HT1080 (cell line): ENCODE measurements at places on chromosomes 7 and 10.

GRCh38 chr7:83547526-83547925, 101.4 kb downstream of the SEMA3E start:
- DNase-seq = peak; percentile 52

DNA sequence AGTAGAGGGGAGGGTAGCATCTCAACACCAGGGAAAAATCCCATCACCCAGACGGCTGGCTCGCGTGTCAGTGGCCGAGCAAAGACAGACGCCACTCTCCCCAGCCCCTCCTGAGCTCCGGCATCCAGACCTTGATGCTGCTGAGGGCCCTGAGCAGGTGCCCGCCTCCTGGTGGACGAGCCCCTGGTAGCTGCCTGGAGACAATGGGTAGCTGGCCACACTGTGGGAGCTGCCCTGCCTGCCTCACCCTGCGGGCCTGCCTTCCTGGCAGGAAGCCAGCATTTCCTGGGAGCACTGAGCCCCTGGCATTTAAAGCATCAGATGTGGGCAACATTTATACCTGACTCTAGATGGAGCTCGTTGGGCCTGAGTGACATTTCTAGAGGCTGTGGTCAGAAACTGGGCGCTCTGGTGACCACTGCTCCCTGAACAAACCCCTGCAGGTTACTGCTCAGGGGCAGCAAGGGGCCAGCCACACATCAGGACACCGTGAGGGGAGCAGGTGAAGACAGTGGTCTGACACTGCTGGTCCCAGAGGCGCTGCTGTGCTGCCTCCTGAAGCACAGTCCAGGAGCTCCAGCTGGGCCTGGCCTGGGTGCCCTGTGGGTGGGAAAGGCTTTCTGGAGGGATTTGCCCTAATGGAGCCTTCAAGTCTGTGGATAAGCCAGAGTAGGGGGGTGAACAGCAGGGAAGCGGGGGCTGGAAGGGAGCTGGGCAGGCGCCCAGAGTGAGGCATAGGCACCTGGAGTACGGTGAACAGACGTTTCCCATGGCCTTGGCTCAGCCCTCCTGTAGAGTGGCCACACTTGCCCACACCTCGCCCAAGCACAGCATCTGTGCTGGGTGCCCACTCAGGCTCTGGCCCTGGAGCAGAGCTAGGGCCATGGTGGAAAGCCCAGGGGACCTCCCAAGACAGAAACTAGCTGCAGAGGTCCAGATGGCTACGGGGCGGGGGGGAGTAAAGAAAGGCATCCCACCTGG, 138.7 kb downstream of the MAPK8 start:
- no peak for DNase-seq

- no peak for DNase-seq
These were observed 11.9 kb upstream of the ZCCHC24 start for GRCh38 chr10:79457256-79457785.

- DNase-seq = no peak
These were observed 366.3 kb upstream of the CHRM2 start for GRCh38 chr7:136502162-136502561.

GRCh38 chr7:30688718-30689221, 6.5 kb upstream of the CRHR2 start:
- DNase-seq = peak; percentile 18

DNA sequence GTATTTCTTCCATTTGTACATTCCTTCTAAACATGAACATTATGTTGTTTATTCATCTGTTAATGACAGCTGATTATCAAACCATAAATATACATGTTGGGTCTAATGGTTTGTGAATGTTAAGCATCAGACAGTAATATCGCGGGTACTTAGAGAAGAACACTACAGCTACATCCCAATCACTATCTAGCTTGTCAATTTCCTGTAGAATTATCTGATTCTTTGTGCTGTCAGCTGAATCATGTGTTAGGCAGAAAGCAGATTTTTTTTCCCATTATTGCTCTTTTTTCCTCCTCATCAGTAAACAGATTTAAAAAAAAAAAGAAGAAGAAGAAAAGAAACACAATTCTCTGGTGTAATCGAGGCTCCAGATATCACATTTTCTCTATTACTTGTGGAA, 183.6 kb upstream of the CTBP2 start:
- DNase-seq = no peak

- no peak for DNase-seq
These were observed 16.2 kb downstream of the HNRNPF start for GRCh38 chr10:43392748-43393147.

DNA sequence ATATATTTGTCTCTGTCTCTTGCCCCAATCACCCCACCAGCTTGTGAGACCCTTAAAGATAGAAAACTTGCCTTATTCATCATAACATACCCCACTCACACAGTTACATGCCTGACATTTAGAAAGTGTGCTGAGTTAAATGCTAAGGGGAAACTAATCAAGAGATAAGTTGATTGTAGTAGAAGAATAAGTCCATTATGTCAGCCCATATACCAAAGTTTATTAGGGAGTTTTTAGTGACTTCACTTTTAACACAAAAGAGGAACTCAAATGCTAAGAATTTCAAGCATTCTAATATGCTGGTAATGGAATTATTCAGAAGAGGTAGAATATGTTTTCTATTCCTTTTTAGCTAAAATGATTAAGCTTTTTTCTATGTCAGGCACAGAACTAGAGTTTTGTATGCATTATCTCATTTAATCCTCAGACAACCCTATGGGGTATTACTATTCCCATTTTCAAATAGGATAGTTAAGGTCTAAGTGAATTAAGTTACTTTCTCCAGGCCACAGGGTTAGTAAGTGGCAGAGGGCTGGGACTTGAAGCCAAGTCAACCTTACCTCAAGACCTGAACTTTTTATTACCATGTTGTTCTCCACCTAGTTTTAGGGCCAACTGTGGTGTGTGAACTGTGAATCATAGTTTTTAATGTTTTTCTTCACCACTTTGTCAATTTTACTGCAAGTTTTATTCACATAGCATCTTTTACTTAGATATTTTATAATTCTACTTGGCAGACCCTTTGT, 19.6 kb downstream of the ASAH2 start:
- DNase-seq = no peak

DNA sequence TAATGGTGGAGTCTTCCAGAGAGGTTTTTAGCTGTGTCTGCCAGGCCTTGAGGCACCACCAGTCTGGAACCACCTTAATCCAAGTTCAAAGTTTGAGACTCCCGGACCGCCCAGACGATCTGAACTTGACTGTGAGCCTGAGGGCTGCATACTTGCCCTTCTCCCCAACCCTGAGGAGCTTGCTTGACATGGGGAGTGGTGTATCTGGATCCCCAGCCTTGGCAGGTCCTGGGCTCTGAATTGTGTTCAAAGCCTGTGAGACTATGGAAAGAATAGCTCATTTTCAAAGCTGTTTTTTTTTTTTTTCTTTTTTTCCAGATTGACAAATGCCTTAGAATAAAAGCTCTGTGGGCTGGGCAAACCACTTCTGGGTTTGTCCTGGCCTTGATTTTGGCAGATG, 22.3 kb upstream of the CAMK1D start:
- DNase-seq = no peak

- DNase-seq = no peak
These were observed 197.6 kb upstream of the FZD1 start for GRCh38 chr7:91066627-91067026.

GRCh38 chr10:36073796-36074345, 431.8 kb upstream of the FZD8 start:
- DNase-seq = no peak

DNA sequence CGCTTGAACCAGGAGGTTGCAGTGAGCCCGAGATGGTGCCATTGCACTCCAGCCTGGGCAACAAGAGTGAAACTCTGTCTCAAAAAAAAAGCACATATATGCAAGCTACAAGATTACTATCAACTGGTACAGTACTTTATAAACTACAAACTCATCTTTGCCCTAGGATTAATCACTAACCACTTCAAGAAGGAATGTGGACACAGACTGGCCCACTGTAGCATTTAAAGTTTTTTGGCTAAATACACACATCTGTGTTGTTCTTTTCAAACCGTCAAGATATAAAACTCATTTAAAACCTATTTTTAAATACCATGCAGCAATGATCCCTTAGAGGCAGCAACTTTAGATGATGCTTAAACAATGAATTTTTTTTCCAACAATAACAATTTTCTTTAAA, 205.4 kb downstream of the IMMP2L start:
- DNase-seq = no peak
